Activated CD8-positive, alpha-beta memory T cell treated with anti-CD3 and anti-CD28 coated beads, Interleukin-2, amount 50 U/mL, for 48 hours (primary cell): ENCODE measurements at places on chromosomes 16 and 17.

GRCh38 chr17:60473788-60474187, 51.5 kb downstream of the CHCT1 start:
- no peak for DNase-seq

- no peak for DNase-seq
These were observed 6.0 kb upstream of the HS3ST3B1 start for GRCh38 chr17:14294876-14295275.

DNA sequence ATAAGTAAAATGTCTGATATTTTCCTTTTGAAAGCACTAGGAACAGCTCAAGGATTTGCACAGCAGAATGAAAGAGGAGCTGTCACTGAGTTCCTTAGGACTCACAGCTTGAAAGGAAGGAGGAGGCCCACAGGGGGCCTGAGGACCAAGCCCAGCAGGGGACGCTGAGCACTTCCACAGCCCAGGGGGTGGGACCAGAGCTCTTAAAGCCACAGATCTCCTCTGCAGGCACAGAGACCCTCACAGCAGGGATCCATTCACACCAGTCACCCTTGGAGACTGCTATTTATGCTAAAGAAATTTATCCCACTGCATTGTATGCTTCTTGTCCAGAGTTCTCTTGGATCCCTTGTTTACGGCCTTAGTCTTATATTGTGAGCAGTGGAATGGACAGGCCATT, 253.3 kb downstream of the STX8 start:
- no peak for DNase-seq

GRCh38 chr16:86219655-86220445, 290.5 kb upstream of the FOXF1 start:
- no peak for DNase-seq

- DNase-seq, result peak; percentile 76
These were observed 39.5 kb downstream of the DYNLRB2 start for GRCh38 chr16:80580109-80580832.

DNA sequence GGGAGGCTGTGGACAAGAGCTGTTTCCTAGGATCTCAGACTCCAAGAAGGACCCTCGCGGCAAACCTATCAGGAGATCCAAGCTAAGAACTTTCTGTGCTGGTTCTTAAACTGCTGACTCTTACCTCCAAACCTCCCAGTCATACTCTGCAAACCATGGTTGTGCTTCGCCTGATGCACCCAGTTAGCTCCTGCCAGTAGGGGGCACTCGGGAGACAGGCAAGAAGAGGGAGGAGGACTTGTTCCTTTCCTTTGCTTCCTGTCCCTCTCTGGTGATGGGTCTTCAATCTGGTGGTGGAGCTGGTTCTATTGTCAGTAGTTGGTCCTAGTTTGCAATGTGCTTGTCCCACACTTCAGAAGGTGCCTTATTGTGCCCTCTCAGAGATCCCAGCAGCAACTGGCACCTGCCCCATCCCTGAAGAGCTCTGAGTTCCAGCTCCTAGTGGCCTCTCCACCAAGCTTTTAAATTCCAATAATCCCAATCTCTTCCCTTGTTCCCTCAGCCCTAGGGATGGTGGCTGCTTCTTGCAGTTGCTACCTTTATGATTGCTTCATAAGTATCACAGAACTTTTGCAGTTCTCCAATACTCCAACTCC, 113.5 kb upstream of the RPL38 start:
- DNase-seq, result peak; percentile 87

GRCh38 chr17:42803074-42803883, 4.6 kb downstream of the CNTD1 start:
- no peak for DNase-seq

- DNase-seq, result no peak
These were observed 232.3 kb downstream of the KATNIP start for GRCh38 chr16:27781981-27782880.

DNA sequence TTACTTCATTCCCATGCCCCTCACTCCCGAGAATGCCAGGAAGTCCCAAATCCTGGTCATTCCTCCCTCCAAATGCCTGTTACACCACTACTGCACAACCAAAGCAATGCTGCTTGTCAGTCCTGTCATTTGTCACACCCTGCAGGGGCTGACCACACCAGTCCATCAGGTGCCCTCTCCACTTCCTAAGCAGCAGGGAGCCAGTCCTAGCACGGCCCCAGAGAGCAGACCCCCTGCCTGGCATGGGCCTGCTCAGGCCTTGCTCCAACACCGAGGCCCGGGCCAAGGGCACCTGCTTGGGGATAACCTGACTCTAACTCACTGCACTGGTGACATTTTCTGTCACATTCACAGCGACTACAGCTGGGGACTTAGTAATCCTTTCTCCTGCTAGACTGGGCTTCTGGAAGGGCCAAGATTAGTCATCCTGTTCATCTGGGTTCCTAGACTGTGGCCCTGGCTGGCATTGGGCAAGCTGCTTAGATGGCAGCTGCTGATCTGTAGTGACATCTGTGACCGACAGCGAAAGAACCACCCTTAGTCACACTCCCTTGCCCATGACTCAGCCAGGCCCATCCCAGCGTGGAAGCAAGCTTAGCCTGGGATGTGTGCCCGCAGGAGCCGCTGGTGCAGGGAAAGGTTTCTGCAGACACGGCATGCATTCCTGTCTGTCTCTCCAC, 5.4 kb downstream of the ALYREF start:
- no peak for DNase-seq

DNA sequence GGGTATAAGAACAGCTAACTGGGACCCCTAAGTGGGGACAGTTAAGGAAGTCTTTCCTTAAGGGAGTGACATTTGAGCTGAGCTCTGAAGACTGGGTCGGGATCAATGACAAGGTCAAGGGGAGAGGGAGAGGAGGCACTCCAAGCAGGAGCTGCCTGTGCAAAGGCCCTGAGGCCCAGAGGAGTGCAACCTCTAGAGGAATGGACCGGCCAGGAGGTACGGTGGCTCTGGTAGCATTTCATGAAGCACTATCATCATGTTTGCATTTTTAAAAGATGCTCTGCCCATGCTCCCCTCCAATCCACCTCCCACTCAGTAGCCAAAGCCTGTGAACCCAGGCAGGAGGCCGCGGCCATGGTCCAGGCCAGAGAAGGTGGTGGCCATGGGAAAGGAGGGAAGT, 27.4 kb downstream of the RBFOX3 start:
- DNase-seq, result no peak

GRCh38 chr16:56700195-56700594, 17.9 kb downstream of the MT1X start:
- no peak for DNase-seq

DNA sequence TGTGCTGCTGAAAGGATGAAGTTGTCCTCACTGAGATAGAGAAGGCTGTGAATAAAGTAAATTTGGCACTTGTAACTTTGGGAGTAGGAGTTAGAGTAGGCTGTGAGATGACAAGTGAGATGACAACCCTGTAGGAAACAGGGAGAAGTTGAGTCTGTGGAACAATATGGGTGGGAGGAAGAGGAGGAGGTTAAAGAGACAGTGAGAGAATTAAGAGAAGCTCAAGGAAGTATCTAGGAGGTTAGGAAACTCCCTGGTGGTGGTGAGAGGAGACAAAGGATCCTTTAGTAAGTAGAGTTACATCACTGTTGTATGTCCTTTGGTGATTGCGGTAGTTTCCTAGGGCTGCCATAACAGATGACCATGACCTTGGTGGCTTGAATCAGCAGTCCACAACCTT, 10.7 kb upstream of the HSD17B2 start:
- no peak for DNase-seq

- DNase-seq, result no peak
These were observed 6.2 kb upstream of the CIITA start for GRCh38 chr16:10870808-10871156.

- DNase-seq, result no peak
These were observed 5.4 kb upstream of the KLHL11 start for GRCh38 chr17:41870627-41871026.

- peak; percentile 70 for DNase-seq
These were observed 5.6 kb downstream of the GLG1 start for GRCh38 chr16:74601126-74601871.

GRCh38 chr17:34389126-34389750, 26.2 kb upstream of the CCL1 start:
- DNase-seq, result peak; percentile 46
